ENCODE measurements at places on chromosomes 11 and 22. TPM values are rescaled to one million over a fixed set of nuclear protein-coding genes. Genes with fewer than 3 reads are reported as not detected.

- no peaks in the 10 kb centered on the region for H3K27me3 ChIP-seq
- no peaks in the 10 kb centered on the region for H3K36me3 ChIP-seq
- H3K4me1 ChIP-seq = no peaks in the 10 kb centered on the region
- H3K27ac ChIP-seq = no peak overlapping the region
- H3K4me3 ChIP-seq = no peak overlapping the region
Observed at GRCh38 chr11:27857014-27857413, 156.8 kb upstream of the BDNF start.

- no peaks in the 10 kb centered on the region for H3K36me3 ChIP-seq
- H3K4me3 ChIP-seq = no peak overlapping the region
Observed at GRCh38 chr11:64580412-64580811, 10.6 kb upstream of the SLC22A12 start.

- H3K27me3 ChIP-seq = no peaks in the 10 kb centered on the region
- H3K36me3 ChIP-seq = no peaks in the 10 kb centered on the region
- DNase-seq = no peak
- H3K27ac ChIP-seq = no peak overlapping the region
- H3K4me3 ChIP-seq = no peak overlapping the region
- no peaks in the 10 kb centered on the region for H3K4me1 ChIP-seq
Observed at GRCh38 chr11:11374358-11375148, 21.5 kb upstream of the CSNK2A3 start.

- no peaks in the 10 kb centered on the region for H3K27me3 ChIP-seq
- no peak within 1 kb of the TSS for H3K27ac ChIP-seq
- H3K4me1 ChIP-seq = no peaks in the 10 kb centered on the region
- H3K36me3 ChIP-seq = no peaks in the 10 kb centered on the region
Observed at GRCh38 chr22:39097098-39098020, at the start of gene APOBEC3H. Gene APOBEC3H (plus strand): TSS chr22:39097244. CDS start chr22:39100279, 3,035 bp downstream.

DNA sequence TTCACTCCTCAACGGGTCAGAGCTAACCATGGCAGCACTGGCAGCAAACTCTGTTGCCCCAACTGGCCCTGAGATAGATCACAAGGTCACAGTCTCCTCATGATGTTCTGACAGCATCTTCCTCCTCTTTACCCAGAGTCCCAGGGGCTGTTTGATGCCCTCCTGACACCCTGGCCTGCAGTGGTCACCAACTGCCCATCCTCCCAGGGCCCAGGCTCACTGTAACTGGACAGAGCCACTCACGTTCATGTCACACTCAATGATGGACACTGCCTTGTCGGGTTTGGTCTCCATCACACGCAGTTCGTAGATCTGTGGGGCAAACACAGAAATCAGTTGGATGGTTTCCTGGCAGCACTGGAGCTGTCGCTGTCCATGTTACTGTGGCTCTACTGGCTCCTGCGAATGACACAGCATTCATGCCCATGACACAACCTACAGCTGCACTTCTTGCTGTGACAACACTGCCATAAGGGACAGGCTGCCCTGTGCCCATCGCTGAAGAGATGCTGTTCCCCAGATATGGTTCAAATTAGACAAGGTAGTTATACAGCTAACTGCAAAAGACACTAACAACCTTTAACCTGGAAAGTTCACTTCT, 10.4 kb upstream of the C22orf39 start:
- peaks cover 95% of the 10 kb centered on the region for H3K36me3 ChIP-seq
- DNase-seq = no peak
- H3K4me3 ChIP-seq = no peak overlapping the region

DNA sequence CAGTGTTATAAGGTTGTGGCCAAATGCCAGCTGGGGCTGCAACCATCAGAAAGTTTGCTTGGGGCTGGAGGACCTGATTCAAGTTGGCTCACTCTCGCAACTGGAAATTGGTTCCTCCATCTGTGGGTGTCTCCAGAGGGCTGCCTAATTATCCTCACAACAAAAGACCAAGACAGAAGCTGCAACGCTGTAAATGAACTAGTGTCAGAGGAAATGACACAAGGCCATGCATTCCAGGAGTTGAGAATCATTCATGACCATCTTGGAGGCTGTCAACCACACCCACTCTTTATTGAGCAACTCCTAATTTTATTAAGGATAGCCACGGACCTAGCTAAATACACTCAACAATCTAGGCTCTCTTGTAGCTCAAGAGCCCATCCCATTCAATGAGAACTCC, 1060.8 kb downstream of the OPCML start:
- H3K4me1 ChIP-seq = no peaks in the 10 kb centered on the region
- no peak for DNase-seq
- no peaks in the 10 kb centered on the region for H3K36me3 ChIP-seq
- no peak overlapping the region for H3K4me3 ChIP-seq
- H3K27ac ChIP-seq = no peak overlapping the region

Gene DNAL4
- total RNA-seq = 6.8 TPM
